ENCODE measurements at places on chromosomes 4 and X.

DNA sequence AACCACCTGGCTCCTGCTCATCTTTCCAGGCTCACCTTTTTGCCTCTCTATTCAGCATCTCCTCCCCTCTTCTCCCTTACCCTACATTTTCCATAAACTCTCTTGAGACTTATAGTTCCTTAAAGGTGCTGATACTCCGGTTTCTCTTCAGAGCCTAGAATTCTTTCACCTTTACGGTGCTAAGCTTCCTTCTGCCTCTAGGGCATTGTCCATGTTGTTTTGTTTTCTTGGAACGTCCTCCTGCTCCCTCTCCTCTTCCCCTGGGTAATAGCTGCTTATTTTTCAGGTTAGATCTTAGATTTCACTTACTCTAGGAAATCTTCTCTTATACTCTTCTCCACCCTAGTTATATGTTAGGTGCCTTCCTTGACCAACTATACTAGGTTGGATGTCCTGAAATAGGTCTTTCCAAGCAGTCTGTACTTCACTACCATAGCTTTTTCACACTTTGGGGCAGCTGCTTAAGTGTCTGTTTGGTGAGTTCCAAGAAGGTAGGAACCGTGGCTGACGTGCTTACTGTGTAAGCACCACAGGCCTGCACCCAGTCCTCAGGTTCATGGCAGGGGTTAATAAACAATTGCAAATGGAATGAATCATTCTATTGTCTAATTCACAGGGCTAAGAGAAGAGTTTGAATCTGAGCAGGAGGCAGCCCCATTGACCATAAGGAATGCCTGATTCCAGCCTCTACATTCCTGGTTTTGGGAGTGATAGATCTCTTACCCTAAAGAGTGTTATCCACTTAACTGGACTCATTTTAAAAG is 227.5 kb downstream of the MGST2 start:
- DNase-seq, result no peak

DNA sequence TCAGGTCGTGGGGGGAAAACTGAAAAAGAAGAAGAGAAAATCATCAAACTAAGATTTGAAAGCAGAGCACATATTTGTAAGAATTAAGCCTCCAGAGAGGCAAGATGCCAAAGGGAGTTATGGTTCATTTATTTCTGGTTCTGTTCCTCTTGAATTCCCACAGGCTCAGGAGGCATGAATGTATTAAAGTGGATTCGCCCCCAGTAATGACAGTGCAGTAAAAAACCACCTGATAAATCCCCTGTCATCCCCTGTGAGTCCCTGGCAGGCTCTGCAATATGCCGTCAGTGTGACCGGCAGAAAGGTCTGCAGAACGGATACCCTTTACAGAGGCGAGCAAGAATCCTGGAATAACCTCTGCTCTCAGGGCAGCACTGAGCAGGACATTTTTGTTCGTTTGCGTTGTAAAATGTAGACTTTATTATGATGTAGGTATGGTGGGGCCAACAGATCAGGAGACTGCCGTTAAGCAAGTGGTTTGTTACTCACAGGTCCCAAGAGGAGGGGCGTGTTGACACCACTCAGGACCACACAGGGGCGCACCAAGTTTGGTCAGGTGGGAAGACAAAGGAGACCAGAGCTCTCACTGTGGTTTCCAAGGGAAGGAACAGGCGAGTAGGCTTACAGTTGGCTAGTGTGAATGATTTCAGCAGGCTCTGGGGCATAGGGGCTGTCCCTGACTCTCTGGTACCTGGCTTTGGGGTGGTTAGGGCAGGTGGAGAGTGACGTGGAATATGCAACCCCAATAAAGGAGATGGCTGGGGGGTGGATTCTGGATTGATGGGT is 75.3 kb downstream of the DHRSX start:
- no peak for DNase-seq

GRCh38 chrX:106415276-106415895 is 196.4 kb upstream of the RADX start:
- DNase-seq, result peak; percentile 1

DNA sequence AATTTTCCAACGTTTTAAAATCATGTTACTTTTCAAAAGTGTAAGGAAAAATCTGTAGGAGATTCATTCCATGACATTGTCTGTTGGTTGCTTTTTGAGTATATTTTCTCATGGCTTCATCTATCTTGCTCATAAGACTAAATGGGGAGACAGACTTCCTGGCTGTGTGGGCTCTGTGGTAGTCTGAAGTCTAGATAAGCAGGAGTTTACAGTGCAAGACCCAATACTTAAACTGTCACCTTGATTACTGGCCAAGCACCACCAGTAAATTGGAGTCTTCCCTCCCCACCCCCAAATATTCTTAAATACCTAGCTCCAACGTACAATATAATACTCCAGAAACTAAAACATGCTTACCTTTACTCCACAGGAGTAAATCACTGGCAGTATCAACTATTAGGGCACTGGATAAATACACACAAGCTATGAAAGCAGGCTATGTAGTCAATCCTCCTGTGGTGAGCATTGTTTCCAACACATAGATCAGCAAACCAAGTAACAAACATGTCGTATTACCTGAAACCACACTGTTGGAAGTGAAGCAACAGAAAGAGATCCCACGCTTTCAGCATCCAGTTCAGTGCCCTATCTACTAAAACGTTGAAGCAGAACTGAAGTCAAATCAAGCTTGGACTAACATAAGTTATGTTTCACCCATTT is 6.2 kb downstream of the HNRNPD start:
- DNase-seq, result peak; percentile 22

Measured in CD4-positive, alpha-beta T cell treated with Interleukin-4 for 4 hours (primary cell).